ENCODE measurements at places on chromosomes 7 and 10. TPM values are rescaled to one million over a fixed set of nuclear protein-coding genes. Genes with fewer than 3 reads are reported as not detected.

The ZMIZ2 gene
- total RNA-seq, result 21.3 TPM

The CDK13 gene
- 72.0 TPM for total RNA-seq

The ST8SIA6 gene
- total RNA-seq, result 0.14 TPM

The TMEM72 gene
- not detected for total RNA-seq

The PTPRZ1 gene
- total RNA-seq, result not detected

The SLC16A9 gene
- 1.2 TPM for total RNA-seq

The ITPRID1 gene
- not detected for total RNA-seq

The SEMA3E gene
- 0.18 TPM for total RNA-seq

The TLX1 gene
- total RNA-seq, result not detected

The AGK gene
- total RNA-seq, result 23.8 TPM

The OR2A5 gene
- not detected for total RNA-seq

The SLC4A2 gene
- 92.3 TPM for total RNA-seq

The NOLC1 gene
- 19.6 TPM for total RNA-seq

The PRLHR gene
- total RNA-seq, result not detected

The TRIM74 gene
- not detected for total RNA-seq

The AVPI1 gene
- 11.0 TPM for total RNA-seq

The GLI3 gene
- 7.2 TPM for total RNA-seq

The ZNF680 gene
- total RNA-seq, result 15.5 TPM

The WDR37 gene
- 16.3 TPM for total RNA-seq

Data from smooth muscle cell of the umbilical artery (primary cell).